Left colon (tissue), 2 donors: ENCODE measurements at places on chromosomes 7 and 10.

DNA sequence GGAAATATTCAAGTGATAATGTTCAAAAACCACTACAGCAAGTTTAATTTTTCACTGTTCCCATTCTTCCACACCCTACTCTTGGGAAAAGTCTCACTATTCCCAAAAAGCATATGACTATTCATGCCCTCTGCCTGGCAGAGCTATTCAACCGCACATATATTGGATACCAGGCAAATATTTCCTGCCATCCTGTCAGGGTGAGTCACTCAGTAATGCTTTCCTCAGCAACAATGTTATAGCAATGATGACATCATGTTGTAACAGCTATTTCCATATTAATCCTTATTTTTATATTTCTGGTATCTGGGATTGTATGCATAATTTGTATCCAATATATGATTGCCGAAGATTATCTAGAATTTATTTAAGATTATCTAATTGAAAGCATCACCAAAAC is 114.0 kb upstream of the PLXDC2 start:
- no peak for DNase-seq

GRCh38 chr7:69508736-69509135 is 89.5 kb upstream of the AUTS2 start:
- DNase-seq, result no peak

- no peak for DNase-seq
Observed at GRCh38 chr10:22598478-22598877, 115.9 kb downstream of the PIP4K2A start.

- peak; percentile 33 for DNase-seq
Observed at GRCh38 chr7:79820387-79820786, 314.2 kb upstream of the GNAI1 start.

GRCh38 chr10:95275726-95276366 is 15.0 kb downstream of the PDLIM1 start:
- DNase-seq, result no peak

GRCh38 chr10:4566011-4566410 is 260.0 kb upstream of the AKR1E2 start:
- DNase-seq, result no peak

DNA sequence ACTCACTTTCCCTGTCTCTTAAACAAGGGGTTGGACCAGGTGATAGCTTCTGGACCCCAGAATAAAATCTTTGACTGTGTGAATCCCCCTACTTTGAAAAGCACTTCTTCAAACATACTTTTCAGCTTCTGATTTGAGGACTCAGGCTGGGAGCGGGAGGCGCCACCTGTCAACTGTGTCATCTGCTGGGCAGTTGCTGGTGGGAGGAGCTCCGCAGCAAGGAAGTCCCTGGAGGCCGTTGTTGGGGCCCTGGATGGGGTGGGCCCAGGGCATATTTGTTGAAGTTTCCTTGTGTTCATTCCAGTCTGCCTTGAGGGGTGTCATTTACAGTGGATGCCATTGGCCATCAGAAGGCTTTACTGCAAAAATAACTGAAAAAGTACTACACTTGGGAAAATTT is 197.7 kb downstream of the CCDC3 start:
- DNase-seq, result no peak

DNA sequence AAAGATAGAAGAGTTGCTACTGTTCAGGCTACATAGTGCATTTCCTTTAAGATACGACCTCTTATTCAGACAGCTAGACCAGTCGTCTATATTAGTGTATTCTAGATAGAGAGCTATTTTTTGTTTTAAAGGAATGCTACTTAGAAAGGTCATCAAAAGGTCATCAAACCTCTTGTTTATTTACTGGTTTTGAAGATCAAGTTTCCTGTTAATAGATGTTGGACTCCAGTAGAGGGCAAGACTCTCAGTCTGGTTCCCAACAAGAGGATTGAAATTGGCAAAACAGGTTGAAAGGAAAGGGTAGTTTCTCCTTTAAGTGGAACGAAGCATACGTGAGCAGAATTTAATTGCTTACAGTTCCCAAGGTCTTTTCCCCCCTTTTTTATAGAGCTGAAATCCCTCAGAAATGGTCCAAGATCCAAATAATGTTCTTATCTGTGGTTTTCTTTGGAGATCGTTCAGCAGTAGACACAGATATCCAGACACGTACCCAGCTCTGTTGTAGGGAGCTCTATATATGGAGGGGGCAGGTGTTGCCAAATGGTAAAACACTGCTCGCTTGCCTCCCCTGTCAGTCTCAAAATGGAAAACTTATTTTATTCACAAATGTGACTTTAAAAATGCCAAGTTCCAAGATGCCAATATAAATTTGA is 37.2 kb downstream of the BAMBI start:
- DNase-seq, result no peak

DNA sequence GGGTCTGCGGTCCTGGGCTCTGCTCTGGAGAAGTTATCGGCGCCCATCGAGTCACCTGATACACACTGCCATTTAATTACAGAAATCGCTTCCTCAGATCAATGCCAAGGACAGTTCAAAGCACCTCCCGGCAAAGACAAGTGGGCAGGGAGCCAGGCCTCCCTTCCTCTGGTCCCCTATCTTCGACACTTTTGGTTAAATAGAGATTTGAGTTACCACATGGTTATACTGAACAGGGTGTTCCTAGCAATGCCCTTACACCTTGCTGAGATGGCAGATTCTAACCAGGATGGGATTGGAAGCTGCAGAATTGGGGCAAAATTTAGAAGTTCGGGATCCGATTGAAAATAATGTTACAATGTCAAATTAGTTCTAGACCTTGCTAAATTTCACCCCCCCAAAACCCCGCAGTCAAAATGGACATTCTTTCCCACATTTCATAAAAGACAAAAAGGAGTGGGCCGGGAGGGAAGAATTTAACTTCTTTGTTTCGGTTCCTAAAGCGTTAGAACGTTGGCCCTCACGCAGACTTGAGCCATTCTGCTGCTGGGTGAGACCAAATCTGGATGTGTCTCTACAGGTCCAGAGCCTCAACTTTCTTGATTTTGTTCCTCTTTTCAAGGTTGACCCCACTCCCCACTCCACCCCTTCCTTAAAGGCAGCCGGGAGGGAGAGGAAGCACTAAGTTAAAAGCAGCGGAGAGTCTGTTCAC is 2.2 kb upstream of the DLX5 start:
- no peak for DNase-seq

DNA sequence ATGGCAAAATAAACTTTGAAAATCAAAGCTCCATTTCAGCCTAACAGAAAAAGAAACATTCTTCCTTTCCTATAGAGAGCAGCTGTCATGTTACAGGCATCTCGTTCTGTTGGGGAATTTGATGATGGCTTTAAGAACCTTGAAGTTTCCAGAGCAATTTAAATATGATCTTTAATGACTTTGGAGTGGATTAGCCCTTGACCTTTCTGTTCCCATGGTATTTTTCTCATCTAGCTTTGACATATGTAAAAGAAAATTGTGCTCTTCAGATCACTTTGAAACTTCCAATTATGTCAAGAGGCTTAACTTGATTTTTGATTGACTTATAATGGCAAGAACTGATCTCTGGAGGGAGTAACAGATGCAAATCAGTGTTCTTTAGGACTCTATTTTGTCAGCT is 157.6 kb upstream of the SEMA3E start:
- DNase-seq, result no peak

DNA sequence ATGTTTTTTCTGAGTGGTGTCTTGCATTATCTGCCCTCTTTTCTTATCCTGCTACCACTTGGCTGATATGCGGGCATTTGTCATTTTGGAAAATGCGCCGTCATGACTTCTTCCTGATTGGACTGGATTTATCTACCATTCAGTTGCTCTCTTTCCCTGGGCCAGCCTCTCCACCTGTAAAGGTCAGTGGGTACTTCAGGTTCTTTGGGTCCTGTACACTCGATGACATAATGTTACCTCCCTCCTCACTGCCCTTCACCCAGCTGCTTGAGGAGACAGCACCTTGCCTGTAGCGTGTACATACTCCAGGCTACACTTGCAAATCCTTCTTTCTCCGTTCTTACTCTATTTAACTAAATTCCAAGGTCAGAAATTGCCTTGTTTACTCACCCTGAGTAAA is 83.7 kb downstream of the RBM33 start:
- DNase-seq, result no peak

DNA sequence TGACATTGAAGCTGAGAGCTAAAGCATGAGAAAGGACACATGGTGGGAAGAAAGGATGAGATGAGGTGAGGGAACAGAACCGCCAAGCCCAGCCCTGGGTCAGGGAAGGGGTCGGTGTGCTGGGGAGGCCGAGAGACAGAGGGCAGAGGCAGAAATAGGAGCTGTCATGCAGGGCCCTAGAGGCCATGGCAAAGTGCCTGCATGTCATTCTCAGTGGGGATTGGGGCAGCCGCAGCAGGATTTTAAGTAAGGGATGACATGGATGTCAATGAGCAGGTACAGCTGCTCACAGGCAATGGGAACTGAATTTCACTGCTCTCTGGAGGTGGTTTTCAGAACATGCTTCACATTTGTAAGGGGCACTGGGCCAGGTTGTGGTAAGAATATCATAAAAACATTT is 227.4 kb downstream of the RAB11FIP2 start:
- DNase-seq, result no peak

DNA sequence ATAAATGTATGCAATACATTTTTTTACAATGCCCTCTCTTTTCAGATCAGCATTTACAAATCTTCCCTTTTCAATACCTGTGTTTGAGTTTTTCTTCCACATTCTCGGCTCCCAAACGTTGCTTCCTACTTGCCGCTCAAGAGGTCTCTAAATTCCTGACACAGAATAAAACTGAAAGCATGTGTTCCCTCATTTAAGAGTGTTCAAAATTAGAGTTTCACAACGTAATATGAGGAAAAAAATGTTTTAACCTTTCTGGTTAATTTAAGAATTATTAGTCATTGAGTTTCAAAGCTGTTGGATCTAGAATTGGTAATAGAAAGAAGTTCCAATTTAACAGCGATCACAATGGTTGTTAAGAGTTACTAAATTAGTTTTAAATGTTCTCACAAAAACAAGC is 100.4 kb downstream of the ARID5B start:
- DNase-seq, result no peak

- no peak for DNase-seq
Observed at GRCh38 chr10:4650582-4650981, 175.4 kb upstream of the AKR1E2 start.

DNA sequence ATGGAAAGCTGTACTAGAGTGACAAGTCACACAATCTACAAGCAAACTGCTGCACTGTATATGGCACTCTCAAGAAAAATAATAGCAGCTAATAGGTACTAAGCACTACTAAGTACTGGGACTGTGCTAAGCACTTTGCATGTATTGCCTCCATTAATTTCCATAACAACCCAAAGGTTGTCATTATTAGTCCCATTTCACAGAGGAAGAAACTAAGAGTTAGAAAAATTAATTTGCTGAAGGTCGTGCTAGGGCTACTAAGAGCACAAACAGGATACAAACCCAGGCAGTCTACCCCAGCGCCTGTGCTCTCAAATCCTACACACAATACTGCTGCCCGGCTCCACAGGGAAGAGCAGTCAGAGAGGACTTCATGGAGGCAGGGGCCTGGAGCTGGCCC is 51.7 kb downstream of the DLG5 start:
- DNase-seq, result no peak

DNA sequence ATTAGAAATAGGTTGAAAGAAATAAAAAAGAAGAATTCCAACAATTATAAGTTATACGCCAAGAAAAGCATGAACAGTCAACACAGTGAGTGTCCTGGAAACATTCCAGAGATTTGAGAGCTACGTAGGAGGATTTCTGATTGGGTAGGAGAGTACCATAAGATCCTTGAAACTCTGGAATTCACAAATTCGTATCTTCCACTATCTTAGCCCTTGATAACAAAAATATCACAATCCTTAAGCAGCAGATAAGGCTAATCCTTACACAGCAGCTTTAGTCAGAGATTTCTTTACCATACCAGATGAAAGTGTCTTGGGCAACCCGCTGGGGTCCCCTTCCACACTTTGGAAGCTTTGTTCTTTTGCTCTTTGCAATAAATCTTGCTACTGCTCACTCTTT is 8.2 kb downstream of the TPK1 start:
- no peak for DNase-seq

DNA sequence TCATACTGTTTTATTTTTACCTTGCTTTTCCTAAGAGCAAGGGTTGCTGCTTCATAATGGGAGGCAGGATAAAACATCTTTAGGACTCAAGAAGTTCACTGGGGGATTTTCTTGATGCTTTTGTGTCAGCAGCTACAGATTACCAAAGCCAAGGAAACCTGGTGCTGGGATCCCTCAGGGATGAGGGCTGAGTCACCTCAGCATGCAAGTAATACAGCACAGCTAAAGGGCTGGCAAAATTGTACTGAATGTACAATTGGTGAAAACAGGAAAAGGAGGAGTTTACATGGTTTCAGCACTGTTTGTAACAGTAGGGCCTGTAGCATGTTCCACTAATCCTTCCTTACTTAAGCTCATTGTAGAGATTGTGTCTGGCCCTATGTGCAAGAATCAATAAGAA is 1056.8 kb downstream of the SORCS1 start:
- no peak for DNase-seq

- peak; percentile 39 for DNase-seq
Observed at GRCh38 chr10:117830787-117831212, 215.9 kb downstream of the RAB11FIP2 start.

DNA sequence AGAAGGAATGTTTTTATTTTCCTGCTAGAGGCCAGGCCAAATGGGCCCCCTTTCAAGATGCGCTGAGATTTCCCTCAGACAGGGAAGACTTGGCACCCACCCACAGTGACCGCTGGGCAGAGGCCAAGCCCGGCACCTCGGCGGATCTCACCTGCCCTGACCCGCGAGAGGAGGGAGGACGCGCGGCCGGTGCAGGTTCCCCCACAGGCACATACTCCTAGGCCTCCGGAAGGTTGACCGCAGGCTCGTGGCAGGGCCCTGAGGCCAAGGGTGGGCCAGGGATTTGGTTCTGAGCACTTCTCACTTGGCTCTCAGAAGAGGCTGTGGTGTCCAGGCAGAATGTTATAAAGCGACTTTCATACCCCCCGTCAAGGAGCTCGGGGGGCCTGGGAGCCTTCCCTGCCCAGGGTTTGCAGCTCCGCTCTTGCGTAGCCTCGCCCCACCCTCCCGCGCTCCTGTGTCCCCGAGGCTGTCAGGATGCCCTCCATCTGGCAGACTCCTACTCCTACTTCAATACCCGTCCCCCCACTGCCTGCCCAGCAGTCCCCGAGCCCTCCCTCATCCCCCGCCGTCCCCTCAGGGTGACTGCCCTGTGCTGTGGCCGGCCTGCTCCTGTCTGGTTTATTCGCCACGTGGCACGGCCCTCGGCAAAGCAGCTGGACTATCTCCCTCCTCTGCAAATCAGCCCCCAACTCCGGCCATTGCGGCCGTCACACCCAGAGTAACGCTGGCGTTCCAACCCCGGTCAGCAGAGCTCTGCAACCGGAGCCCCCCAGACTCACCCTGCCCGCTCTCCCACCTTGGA is 50.6 kb upstream of the PDGFA start:
- DNase-seq, result no peak
